ENCODE measurements at places on chromosomes 6 and 20.

- no peak for DNase-seq
These were observed 1.8 kb upstream of the SPEF1 start for GRCh38 chr20:3783068-3783489.

- no peak for DNase-seq
These were observed 28.4 kb upstream of the APMAP start for GRCh38 chr20:25020901-25021301.

GRCh38 chr6:74451953-74452352 lies 753.9 kb downstream of the COL12A1 start:
- no peak for DNase-seq

- DNase-seq, result no peak
These were observed 116.0 kb downstream of the TRMT11 start for GRCh38 chr6:126102358-126102757.

GRCh38 chr6:4397307-4397706 lies 261.9 kb upstream of the ECI2 start:
- DNase-seq, result no peak

- no peak for DNase-seq
These were observed 167.3 kb downstream of the TRMT11 start for GRCh38 chr6:126153661-126154060.

GRCh38 chr20:48760403-48760983 lies 67.3 kb downstream of the PREX1 start:
- DNase-seq, result no peak

GRCh38 chr20:46351357-46352058 lies 43.2 kb upstream of the CDH22 start:
- no peak for DNase-seq

DNA sequence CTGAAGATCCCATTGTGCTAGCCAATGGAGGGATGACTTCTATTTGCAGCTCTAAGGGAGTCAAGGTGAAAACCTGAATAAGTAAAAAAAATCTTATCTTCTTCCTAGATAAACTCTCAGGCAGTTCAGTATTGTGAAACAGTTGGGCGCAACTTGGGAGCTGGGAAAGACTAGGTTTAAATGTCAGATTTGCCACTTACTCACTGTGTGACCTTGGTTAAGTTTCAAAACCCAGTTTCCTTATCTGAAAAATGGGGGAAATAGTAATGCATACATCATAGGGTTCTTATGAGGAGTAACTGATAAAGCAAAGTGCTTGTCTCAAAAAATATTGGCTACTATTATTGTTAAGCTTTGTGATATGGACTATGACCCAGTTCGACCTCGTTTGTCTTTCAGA lies 88.8 kb downstream of the CD83 start:
- DNase-seq, result no peak
